ENCODE measurements at places on chromosomes 11 and 22. TPM values are rescaled to one million over a fixed set of nuclear protein-coding genes. Genes with fewer than 3 reads are reported as not detected.

Gene IRF7
- 11.5 TPM for total RNA-seq

Gene ATP6V1E1
- total RNA-seq = 81.1 TPM

Gene OSM
- not detected for total RNA-seq

Gene OR51E2
- not detected for total RNA-seq

DNA sequence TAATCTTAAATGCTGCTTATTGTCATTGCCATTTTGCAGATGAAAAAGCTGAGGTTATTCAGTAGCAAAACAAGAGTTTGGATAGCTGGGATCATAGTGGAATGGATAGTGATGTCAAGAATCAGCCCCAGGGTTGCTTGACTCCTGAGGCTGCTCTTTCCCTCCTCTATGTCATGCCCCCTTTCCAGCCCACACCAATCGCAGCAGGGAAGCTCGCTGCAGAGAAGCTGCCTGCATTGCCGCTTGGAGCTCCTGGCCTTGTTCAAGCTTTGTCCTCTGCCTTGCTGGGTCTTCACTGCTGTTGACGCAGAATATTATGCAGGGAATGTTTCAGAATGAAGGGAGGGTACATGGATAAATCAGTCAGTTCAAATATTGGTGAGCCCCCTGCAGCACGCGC lies 128.8 kb upstream of the RASSF10 start:
- peaks cover 30% of the 10 kb centered on the region for H3K4me1 ChIP-seq
- peaks cover 44% of the 10 kb centered on the region for H3K36me3 ChIP-seq
- DNase-seq = no peak

DNA sequence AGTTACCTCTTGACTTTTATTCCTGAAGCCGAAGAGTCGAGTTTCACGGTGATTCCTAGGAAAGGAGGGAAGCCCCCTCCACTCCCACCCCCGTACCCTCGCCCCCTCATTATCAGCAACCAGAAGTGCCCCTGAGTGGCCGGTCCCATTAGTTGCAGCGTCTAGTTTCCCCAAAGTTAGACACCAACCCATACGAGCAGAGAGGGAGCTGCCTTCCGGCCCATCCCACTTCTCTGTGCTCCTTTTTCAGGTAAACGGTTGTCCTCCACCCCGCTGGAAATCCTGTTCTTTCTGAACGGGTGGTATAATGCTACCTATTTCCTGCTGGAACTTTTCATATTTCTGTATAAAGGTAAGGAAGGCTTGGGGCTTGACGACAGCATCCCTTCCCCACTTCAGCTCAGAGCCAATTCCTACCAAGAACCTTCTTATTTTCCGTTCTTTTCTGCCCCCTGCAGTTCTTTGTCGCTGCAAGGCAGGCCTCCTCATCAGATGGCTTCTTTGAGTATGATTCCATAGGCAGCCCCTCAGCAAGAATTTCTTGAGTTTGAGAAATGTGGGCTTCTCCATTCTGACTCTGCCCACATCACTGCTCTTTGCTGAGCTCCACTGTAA lies 701 bp downstream of the TMEM216 start:
- H3K27me3 ChIP-seq = no peaks in the 10 kb centered on the region
- H3K27ac ChIP-seq = peak overlapping the region; percentile 80
- peaks cover 32% of the 10 kb centered on the region for H3K36me3 ChIP-seq
- DNase-seq = no peak
- H3K4me3 ChIP-seq = peak overlapping the region; percentile 96

- H3K4me3 ChIP-seq = no peak overlapping the region
- DNase-seq = no peak
- H3K27ac ChIP-seq = no peak overlapping the region
Observed at GRCh38 chr22:17063411-17064106, 21.2 kb upstream of the IL17RA start.

DNA sequence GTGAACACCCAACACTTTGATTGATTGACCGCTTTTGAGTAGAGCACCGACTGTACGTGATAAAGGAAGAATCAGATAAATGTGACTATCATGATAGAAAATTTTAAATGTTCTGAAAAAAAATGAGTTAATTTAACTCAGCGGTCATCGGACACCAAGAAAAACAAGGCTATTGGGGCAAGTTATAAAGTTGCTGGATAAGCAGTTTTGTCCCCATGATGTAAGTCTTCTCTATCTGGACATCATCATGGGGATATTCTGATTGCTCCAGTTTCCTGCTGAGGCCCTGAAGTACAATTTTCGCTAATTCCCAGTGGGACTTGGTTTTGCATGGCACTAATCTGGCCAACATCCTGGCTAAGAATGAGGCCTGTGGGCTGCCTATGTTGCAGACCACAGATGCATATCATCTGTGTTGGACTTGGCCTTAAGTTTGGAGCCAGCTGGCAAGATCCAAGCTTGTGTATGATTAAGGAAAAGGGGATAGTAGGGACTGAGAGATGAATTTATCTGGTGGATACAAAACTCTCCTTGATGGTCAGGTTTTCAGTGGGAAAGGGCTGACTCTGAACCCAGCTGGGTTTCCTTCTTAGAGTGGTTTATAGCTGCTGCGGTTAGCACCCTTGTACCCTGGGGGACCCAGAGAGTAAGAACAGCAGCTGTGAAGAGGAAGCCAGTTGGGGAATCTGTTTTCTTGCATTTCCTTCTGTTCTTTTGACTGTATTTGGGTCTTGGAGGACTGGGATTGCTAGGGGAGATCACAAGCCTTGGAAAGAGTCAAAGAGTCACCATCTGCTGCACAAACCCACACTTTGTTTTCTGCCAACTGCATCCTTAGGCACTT lies 118.3 kb downstream of the SEZ6L start:
- H3K27me3 ChIP-seq = no peaks in the 10 kb centered on the region
- DNase-seq = no peak
- H3K4me1 ChIP-seq = peaks cover 3% of the 10 kb centered on the region
- no peak overlapping the region for H3K27ac ChIP-seq
- H3K4me3 ChIP-seq = no peak overlapping the region

GRCh38 chr22:30178181-30179126 lies 68.1 kb downstream of the LIF start:
- H3K27me3 ChIP-seq = peaks cover 5% of the 10 kb centered on the region
- 0 out of 2 replicates have a peak overlapping the region, but pooled peaks have one; percentile 5 for H3K27ac ChIP-seq
- H3K4me1 ChIP-seq = peaks cover 11% of the 10 kb centered on the region
- no peak overlapping the region for H3K4me3 ChIP-seq

DNA sequence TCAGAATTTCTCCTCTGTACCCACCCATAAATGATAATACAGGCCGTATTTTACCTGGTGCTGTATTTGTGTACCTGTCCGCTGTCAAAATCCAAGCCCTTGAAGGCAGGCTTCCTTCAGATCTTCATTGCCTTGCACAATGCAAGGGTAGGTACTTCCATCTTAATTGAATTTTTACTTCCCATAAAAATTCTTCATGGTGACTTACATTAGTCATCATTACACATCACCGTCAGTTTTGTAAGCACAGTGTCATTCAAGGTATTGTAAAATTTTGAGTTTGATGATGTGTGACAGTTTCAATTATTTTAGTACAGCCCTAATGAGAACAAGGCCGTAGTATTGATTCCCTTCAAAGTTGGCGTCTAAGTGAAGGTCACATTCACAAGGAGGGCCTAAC lies 770 bp upstream of the TSG101 start:
- H3K4me3 ChIP-seq = peak overlapping the region; percentile 100
- no peaks in the 10 kb centered on the region for H3K36me3 ChIP-seq
- no peak for DNase-seq
- no peaks in the 10 kb centered on the region for H3K27me3 ChIP-seq
- H3K27ac ChIP-seq = peak overlapping the region; percentile 100

- H3K27ac ChIP-seq = no peak overlapping the region
- no peak for DNase-seq
- no peak overlapping the region for H3K4me3 ChIP-seq
- H3K27me3 ChIP-seq = no peaks in the 10 kb centered on the region
- H3K4me1 ChIP-seq = no peaks in the 10 kb centered on the region
- H3K36me3 ChIP-seq = no peaks in the 10 kb centered on the region
Observed at GRCh38 chr11:118056806-118057205, 20.1 kb upstream of the TMPRSS4 start.

DNA sequence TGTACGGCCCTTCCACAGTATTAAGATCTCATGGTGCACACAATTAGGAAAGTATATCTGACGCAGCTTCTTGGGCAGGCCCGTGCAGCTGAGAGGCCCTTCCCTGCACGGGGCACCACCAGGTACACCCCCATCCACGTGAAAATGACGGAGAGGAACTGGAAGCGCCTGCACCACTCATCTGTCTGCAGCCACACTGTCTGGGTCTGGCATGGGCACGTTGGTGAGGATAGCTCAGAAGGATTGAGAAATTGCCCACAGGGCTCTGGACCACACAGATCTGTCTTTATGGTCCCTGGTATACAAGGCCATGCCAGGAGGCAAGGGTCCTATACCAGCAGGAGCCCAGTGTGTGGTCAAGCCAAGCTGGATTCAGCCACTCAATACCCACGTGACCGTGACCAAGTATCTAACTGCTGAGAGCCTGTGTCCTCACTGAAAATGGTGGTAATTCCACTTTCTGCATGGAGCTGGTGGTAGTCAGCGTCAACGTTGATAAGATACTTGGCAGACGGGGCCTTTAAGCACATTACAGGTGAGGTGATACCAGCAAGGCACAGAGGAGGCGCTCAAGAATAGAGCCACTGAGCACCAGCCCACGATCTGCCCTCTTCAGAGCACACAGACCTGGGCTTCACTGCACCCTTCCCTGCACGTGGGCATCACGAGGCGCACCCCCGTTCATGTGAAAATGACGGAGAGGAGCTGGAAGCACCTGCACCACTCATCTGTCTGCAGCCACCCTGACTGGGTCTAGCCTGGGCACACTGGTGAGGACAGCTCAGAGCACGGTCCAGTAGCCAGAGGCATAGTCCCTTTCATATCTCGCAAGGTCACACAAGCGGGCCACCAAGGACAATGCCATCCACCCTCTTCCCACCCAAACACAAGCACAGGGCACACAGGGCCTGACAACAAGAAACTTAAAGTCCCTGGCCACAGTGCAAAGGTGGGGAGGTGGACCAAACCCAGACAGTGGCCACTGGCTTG lies 28.4 kb downstream of the SHANK2 start:
- DNase-seq = no peak
- no peak overlapping the region for H3K4me3 ChIP-seq
- H3K4me1 ChIP-seq = peaks cover 18% of the 10 kb centered on the region
- peaks cover 50% of the 10 kb centered on the region for H3K36me3 ChIP-seq
- H3K27me3 ChIP-seq = no peaks in the 10 kb centered on the region
- H3K27ac ChIP-seq = no peak overlapping the region
